ENCODE measurements at places on chromosomes 16 and 17. TPM values are rescaled to one million over a fixed set of nuclear protein-coding genes. Genes with fewer than 3 reads are reported as not detected.

Gene ADGRG3
- not detected for total RNA-seq

Gene CES5A
- not detected for total RNA-seq

Gene AATK
- 0.41 TPM for total RNA-seq

Gene PRSS36
- total RNA-seq: 0.41 TPM

Gene CD300A
- not detected for total RNA-seq

Gene MYH1
- total RNA-seq: not detected

Gene GOSR1
- 56.3 TPM for total RNA-seq

Gene CTCF
- total RNA-seq: 30.3 TPM
